Natural killer cell treated with Interleukin-12 subunit alpha and Interleukin-12 subunit beta and Interleukin-15 and Interleukin-18, amount 100 ng/mL, for 72 hours (primary cell): ENCODE measurements at places on chromosomes 5 and 9. TPM values are rescaled to one million over a fixed set of nuclear protein-coding genes. Genes with fewer than 3 reads are reported as not detected.

GRCh38 chr5:1139331-1140170 lies 27.7 kb upstream of the SLC12A7 start:
- no peak for DNase-seq
- H3K4me1 ChIP-seq: peaks cover 14% of the 10 kb centered on the region
- H3K27ac ChIP-seq: no peak overlapping the region
- peaks cover 7% of the 10 kb centered on the region for H3K27me3 ChIP-seq

DNA sequence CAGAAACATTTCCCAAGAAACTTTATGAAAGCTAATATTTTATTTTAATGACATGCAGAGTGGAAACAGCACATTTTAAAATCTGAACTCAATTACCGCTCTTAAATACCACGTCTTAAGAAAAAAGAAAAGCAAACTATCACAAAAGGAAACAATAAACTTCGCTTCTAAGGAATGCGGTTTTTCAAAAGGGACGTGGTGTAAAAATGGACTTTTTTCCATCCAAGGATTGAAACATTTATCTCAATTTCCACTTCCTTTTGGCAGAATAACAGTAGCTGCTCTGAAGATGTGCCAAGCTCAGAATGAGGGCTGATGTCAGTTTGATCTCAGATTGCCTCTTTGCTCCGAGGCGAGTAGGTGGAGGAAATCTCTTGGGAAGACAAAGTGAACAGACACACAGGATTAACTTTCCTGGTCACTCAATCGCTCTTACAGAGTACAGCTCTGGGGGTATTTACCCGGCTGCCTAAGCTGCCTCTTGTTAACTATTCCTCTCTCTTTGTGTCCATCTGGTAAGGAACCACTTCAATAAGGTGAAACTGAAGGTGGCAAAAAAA lies 158.5 kb downstream of the TRPM6 start:
- no peak overlapping the region for H3K27ac ChIP-seq

The TLN1 gene
- total RNA-seq: 539 TPM

The SH2D3C gene
- total RNA-seq: 29.1 TPM

The CTXN3 gene
- total RNA-seq: not detected

The PCDHGB6 gene
- total RNA-seq: 1.1 TPM

DNA sequence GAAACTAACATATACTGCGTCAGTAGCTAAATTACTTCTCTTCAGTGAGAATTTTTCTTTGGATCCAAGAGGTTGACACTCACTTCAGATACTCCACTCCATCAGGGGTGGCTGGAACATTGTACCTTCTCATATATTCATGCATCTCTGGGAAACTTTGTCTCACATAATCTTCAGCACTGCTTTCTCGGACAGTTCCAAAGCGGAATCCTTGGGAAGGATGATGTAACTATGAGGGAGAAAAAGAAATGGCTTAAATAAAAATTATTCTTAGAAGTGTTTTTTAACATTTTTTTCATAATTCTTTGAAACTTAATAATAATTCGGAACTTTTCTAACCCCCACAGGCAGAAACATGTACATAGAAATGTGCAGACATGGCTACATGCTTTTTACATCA lies 33.4 kb upstream of the PPP3R2 start:
- H3K27ac ChIP-seq: no peak overlapping the region
- no peak for DNase-seq
- no peak overlapping the region for H3K4me3 ChIP-seq
- H3K27me3 ChIP-seq: no peaks in the 10 kb centered on the region

The SPINK4 gene
- total RNA-seq: not detected

GRCh38 chr9:30722065-30722464 lies 1662.4 kb upstream of the ACO1 start:
- no peak overlapping the region for H3K27ac ChIP-seq
- H3K36me3 ChIP-seq: no peaks in the 10 kb centered on the region
- no peaks in the 10 kb centered on the region for H3K27me3 ChIP-seq
- H3K4me1 ChIP-seq: no peaks in the 10 kb centered on the region
- H3K4me3 ChIP-seq: no peak overlapping the region
- DNase-seq: no peak

The SPAG8 gene
- 1.6 TPM for total RNA-seq

GRCh38 chr5:82106207-82106606 lies 134.4 kb downstream of the ATG10 start:
- no peak overlapping the region for H3K27ac ChIP-seq
- no peak for DNase-seq
- no peaks in the 10 kb centered on the region for H3K36me3 ChIP-seq
- no peak overlapping the region for H3K4me3 ChIP-seq
- H3K4me1 ChIP-seq: no peaks in the 10 kb centered on the region
- H3K27me3 ChIP-seq: no peaks in the 10 kb centered on the region

DNA sequence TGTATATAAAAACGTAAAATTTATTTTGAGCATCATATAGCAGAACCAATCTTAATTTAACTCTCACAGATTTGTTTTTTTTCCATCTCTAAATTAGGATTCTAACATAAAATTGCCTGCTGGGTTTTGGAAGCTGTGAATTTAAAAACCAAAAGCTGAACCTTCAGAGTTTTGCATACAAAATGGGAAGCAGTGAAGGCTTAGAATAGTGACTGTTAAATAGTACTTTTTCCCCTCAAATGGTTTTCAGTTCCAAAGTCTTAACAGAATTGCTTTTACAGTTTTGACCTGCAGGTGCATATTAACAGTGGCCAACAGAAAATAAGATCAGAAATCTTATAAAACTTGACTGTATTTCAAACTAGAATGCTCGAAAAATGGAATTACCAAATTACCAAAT lies 55.1 kb upstream of the LVRN start:
- no peaks in the 10 kb centered on the region for H3K36me3 ChIP-seq
- no peak for DNase-seq
- H3K4me3 ChIP-seq: no peak overlapping the region
- H3K27ac ChIP-seq: no peak overlapping the region
- H3K27me3 ChIP-seq: no peaks in the 10 kb centered on the region
- no peaks in the 10 kb centered on the region for H3K4me1 ChIP-seq

DNA sequence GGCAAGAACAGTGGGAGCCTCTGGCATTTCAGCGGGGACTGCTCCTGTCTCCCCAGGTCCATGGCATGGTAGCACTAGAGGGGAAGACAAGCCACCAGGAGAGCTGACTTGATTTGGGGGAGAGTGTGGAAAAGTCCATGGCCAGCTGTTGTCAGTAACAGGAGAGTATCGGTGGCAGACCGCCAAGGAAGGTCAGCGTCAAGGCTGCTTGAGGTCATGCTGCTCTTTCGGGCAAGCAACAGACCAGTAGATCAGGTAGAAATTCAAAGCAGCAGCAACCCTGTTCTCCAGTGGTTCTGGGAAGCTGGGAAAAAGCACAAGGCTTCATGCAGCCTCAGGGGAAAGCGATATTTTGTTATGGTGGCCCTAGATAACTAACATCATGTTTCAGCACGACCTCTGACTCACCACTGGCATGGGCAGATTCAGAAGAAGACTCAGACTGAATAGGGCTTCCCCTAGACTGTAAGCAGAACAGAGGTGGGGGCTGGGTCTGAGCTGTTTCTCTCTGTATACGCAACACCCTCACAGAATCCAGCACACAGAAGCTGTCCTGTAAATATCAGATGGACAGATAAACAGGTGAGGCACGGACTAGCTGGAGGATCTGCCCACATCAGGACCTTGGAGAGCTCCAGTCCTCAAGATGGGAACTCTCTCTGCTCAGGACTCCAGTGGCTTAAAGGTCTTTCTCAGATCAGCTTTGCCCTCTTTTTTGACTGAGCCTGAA lies 35.2 kb upstream of the PLEKHG4B start:
- peaks cover 3% of the 10 kb centered on the region for H3K4me1 ChIP-seq
- peaks cover 24% of the 10 kb centered on the region for H3K27me3 ChIP-seq
- no peak overlapping the region for H3K4me3 ChIP-seq
- no peak overlapping the region for H3K27ac ChIP-seq
- no peak for DNase-seq
- H3K36me3 ChIP-seq: no peaks in the 10 kb centered on the region

The OBP2B gene
- total RNA-seq: not detected

DNA sequence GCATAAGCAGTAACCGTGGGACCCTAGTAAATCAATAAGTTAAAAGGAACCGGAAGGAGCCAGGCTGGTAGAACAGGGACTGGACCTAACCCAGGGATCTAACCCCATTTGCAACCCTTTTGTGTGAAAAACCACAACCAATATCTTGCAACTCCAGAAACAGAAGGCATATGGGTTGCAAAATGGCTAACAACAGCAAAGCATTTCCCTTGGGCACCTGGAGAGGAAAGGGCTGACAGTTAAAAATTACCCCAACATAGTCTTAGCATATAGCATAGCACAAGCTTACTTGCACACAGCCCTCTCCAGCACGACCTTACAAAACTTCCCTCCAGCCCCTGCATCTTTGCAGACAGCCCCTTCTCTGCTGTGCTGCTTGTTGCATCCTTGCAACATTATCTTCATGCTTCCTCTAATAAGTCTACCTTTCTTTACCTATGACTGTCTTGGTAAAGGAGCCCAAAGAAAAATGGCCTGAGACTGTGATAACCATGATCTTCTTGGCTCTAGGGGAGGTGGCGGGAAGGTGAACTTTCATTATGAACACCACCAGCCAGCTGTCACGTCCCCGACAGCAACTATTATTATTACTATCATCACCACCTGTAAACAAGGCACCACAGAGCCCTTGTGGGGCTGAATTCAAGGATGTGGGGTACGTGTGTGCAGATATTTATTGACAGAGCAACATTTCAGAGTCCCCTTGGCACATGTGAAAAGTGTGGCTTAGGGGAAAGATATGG lies 49.8 kb downstream of the PRRC1 start:
- peaks cover 9% of the 10 kb centered on the region for H3K27me3 ChIP-seq
- peak overlapping the region; percentile 42 for H3K4me3 ChIP-seq
- no peak overlapping the region for H3K27ac ChIP-seq
- H3K4me1 ChIP-seq: peaks cover 31% of the 10 kb centered on the region

DNA sequence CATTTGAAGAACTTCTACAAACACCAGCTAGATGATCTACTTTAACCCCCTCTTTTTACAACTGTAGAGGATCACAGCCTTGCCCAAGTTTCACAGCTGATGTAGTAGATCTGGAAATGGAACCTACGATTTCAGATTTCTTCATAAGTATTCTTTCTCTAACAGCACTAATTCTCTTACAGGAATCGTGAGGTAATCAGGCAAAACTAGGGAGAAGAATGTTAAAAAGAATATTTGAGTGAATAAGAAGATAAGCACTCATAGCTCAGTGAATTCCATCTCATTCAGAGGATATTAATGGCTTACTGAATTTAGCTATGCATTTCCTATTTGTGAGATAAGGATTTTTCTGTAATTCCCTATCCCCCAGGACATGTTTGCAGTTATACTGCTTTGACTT lies 42.1 kb downstream of the NADK2 start:
- no peak overlapping the region for H3K27ac ChIP-seq
- H3K4me1 ChIP-seq: no peaks in the 10 kb centered on the region
- no peak overlapping the region for H3K4me3 ChIP-seq
- H3K27me3 ChIP-seq: no peaks in the 10 kb centered on the region
- no peak for DNase-seq

DNA sequence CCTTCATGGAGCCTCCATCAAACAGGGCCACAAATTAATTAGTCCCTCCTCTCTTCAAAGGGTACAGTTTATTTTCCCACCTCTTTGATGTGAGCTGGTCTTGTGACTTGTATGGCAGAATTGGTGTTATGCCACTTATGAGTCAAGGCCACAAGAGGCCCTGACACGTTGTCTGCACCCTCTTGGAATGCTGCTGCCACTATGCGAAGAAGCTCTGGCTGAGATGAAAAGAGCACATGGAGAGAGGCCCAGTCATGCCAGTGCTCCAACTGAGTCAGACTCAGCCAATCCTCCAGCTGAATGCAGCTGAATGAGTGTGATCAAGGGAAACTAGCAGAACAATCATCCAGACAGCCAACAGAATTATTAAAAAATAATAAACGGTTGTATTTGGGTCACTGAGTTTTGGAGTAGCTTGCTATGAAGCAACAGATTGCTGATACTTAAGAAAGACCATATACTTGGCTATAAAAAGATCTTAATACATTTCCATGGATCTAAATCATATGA lies 128.3 kb downstream of the MARCHF11 start:
- H3K4me3 ChIP-seq: no peak overlapping the region
- H3K36me3 ChIP-seq: peaks cover 4% of the 10 kb centered on the region
- no peak overlapping the region for H3K27ac ChIP-seq
- H3K27me3 ChIP-seq: no peaks in the 10 kb centered on the region
- no peak for DNase-seq

- no peak for DNase-seq
- no peaks in the 10 kb centered on the region for H3K36me3 ChIP-seq
- no peak overlapping the region for H3K27ac ChIP-seq
- no peak overlapping the region for H3K4me3 ChIP-seq
- no peaks in the 10 kb centered on the region for H3K4me1 ChIP-seq
These were observed 185.1 kb downstream of the PAX5 start for GRCh38 chr9:36848946-36849345.

GRCh38 chr9:79936336-79936735 lies 364.6 kb downstream of the TLE4 start:
- no peak overlapping the region for H3K27ac ChIP-seq
- DNase-seq: no peak
- H3K36me3 ChIP-seq: no peaks in the 10 kb centered on the region
- H3K4me3 ChIP-seq: no peak overlapping the region
- no peaks in the 10 kb centered on the region for H3K4me1 ChIP-seq

GRCh38 chr5:130488252-130488651 lies 584.0 kb downstream of the CHSY3 start:
- no peak overlapping the region for H3K27ac ChIP-seq
- H3K4me1 ChIP-seq: no peaks in the 10 kb centered on the region
- no peaks in the 10 kb centered on the region for H3K27me3 ChIP-seq
- no peaks in the 10 kb centered on the region for H3K36me3 ChIP-seq

DNA sequence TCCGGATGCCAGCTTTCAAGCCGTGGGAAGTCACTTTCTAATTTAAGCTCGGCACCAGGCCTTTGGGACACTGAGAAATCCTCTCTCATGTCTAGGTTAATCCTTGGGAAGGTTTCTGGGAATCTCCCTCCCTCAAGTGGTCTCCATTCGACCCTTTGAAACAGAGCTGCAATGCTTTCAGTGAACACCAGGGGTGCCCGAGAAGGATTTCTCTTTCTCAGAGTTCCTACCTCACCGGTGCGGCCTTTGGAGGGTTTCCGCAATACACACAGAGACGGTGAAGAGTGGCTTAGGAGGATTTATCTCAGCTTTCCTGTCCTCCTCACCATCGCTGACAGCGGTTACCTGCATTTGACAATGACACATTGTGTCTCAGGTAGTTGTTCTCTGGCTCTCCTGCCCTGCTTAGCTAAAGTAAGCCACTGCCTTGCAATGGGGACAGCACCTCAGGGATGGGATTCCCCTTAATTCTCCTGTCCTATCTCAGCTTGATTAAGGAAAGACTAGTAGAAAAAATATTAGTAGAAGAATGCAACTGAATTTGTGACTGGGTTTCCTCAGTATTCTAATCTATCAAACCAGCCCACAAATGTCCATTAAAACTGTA lies 180.6 kb downstream of the GABRG2 start:
- no peaks in the 10 kb centered on the region for H3K36me3 ChIP-seq
- DNase-seq: no peak
- no peak overlapping the region for H3K27ac ChIP-seq
- H3K27me3 ChIP-seq: no peaks in the 10 kb centered on the region
- H3K4me1 ChIP-seq: no peaks in the 10 kb centered on the region
- H3K4me3 ChIP-seq: no peak overlapping the region
